ENCODE measurements at places on chromosomes 6 and 20.

GRCh38 chr20:13717631-13718044, 67.1 kb downstream of the ESF1 start:
- no peak for DNase-seq

DNA sequence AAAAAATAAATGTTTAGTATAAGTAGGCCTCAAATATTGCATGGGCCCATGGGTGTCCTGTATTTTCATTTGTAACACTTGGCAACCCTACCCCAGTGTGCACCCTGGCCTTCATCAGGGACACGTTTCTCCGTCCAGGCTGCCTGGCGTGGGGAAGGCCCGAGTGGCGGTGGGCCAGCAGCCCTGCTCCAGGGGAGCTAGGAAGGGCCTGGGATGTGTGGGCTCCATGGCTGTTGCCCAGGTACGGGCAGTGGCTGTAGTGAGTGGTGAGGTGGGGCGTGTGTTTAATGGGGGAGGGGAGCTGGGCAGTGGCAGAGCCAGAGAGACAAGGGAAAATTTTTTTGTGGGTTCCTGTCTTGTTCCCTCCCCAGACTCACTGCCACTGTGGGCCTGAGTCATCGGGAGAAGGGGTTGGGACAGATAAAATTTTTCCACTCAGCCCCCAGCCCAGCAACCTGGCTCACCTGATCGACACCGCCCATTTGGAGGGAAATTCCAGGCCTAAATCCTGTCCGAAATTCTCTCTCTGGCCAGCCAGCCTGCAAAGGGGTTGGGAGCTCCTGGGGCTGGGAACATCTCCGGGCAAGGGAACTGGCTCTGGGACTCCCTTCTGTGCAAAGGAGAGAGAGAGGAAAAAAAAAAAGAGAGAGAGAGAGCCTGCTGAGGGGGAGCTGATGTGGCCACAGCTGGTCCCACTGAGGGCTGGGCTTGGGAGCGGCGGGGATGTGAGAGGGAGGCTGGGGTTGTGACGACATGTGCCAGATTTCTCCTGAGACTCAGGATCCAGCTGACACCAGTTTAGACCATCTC, 32.5 kb upstream of the VEGFA start:
- DNase-seq = no peak

GRCh38 chr20:50274570-50275430, 84.2 kb downstream of the CEBPB start:
- no peak for DNase-seq

- no peak for DNase-seq
Measured at GRCh38 chr6:108113557-108114519, 39.3 kb upstream of the OSTM1 start.

DNA sequence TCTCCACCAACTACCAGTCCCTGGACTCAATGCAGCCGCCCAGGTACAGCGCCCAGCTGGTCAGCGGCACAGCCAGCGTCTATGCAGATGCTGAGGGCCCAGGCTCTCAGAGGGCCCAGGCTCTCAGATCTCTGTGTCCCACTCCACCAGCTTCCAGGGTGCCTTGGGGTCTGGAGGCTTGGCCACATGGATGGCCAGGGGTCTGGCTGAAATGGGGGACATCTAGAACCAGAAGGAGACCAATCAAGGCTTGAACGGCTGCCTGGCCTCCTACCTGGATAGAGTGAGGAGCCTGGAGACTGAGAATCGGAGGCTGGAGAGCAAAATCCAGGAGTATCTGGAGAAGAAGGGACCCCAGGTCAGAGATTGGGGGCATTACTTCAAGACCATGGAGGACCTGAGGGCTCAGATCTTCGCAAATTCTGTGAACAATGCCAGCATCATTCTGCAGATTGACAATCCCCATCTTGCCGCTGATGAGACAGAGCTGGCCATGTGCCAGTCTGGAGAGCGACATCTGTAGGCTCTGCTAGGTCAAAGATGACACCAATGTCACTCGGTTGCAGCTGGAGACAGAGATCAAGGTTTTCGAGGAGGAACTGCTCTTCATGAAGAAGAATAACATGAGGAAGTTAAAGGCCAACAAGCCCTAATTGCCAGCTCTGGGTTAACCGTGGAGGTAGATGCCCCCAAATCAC, 44.1 kb upstream of the GRM4 start:
- no peak for DNase-seq

DNA sequence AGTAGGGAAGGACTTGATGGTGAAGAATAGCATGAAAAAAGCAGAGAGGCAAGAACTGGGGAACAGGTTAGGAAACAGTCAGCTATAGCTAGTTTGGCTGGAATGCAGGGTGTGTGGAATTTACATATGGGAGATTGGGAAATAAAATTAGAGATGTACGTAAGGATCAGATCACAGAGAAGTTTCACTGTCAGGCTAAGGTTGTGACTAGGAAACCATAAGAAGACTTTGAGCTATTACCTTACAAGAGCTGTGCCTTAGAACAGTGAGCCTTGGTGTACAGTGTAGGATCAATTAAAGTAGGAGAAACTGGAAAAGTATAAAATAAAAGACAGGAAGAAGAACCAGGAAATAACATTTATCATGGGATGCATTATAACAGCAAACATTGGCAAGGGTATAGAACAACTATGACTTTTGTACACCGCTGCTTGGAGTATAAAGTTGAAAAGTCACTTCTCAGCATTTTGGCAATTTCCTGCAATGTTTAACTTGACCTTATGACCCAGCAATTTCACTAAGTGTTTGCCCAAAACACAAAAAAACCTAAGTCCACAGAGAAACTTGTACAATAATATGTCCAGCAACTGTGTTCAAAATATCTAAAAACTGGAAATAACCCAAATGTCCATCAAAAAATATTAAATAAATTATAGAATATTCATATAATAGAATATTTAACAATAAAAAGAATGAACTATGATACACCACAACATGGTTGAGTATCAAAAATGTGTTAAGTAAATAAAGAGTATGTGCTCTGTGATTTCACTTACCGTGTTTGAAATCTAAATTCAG, 31.2 kb upstream of the SPTLC3 start:
- DNase-seq = no peak

DNA sequence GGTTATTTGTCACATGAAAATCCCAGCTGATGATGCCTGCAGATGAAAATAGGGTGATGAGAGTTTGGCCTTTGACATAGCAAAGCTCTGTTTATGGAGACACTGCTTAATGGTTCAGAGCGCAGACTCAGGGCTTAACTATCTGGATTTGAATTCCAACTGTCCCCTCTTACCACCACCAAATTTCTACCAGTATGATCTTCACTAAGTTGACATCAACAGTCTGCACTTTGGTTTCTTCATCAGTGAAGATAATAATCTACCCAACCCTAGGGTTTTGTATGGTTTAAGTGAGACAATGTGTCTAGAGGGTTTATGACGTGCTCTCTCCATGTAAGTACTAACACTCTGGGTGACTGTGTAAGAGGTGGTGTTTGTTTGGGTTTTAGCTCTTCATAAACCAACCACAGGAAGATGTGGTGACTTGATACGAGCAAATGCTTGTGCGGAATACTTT, 151.4 kb upstream of the TNFAIP3 start:
- no peak for DNase-seq

DNA sequence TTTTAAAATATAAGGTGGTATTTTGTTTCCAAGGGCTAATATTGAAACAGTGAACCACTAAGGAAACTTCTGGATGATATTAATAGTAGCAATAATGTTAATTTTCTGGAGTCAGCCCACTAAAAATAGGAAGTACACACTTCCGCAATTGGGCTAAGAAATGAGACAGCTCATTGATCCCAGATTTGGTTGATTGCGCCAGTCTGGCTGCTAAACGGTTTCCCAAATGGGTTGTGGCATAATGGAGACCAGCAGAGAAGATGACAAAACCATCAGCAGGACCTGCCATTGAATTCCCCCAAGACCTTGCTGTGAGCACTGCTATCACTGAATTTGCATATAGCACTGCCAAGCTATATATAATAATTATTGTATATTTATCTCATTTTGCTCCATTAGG, 71.2 kb upstream of the SGK1 start:
- DNase-seq = no peak

DNA sequence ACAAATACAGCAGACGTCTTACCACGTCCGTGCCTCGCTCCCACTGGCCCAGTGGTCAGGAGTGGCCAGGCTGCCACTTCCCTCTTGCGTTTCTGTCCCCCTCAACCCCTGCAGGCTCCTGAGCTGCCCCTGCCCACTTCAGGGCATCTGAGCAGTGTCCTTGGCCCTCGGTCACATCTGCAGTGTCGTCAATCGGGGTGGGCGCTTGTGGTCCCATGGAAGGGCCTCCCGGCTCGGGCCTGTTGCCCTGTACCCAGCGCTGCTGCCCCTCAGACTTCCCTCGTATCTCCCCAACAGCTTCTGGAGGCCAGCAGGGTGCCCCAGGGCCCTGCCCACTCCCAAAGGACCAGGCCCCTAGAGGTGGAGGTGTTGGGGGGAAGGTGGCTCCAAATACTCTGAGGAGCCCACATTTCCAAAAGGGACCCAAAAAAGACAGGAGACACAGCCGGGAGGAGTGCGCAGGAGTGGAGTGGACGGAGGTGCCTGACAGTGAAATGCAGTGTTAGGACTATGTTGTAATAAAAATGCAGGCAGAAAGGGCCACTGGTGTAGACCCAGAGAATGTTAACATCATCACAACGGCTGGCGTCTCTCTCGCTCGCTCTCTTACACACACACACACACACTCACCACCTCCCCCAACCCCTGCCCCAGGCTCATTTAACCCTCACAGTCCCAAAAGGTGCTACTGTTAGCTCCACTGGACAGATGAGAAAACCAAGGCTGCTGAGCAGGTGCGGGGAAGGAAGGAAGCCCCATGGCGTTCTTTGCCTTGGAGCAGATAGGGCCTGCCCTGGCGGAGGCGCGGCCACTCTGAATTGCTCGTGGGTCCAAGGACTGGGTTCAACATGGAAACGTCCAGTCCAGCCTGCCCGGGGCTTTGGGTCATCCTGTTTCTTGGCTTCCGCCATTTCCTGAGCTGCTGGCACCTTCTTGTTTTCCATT, 343.9 kb downstream of the ZFAND3 start:
- no peak for DNase-seq

- DNase-seq = no peak
Measured at GRCh38 chr20:61073376-61073775, 178.7 kb upstream of the CDH4 start.

- DNase-seq = no peak
Measured at GRCh38 chr20:848193-848592, 14.7 kb downstream of the FAM110A start.

DNA sequence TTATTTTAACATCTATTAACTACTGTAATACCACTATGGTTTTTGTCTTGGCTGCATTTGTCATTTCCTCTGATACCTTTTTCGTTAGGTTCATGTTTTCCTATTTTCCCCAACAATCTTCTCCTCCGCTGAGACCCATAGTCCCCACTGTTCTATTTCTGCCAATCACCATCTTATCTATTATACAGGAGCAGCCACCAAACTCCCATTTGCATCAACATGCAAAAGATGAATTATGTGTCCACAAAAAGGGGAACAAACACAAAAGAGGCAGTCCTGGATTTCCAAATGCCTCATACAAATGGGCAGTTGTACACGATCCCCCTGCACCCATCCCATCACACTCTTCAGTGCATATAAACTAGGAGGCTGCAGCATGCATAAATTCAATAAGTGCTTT, 121.7 kb upstream of the MYLIP start:
- no peak for DNase-seq

DNA sequence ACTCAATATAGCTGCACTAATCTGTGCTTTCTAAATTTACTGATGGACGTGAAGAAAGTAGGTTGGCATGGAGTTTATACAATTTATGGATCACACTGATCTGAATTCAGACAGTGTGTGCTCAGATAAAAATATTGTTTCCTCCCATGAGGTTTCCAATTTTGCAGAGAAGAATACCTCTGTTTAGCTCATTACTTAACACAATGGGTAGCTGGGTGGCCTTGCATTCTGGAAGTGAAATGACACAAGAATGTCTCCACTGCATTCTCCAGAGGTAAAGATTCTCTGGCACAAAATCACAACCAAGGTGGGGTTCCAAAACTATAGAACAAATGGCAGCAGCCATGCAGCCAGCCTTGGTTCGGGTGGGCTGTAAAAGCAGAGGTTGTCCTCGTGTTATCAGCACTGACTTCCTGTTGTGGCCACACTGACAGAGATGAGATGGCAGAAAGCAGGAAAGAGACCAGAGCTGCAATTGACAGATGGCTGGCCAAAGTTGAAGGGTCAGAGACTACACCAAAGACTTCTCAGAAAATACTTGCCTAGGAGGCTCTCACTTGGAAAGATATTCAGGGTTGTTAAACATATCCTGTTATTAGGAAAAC, 50.2 kb downstream of the HDAC2 start:
- no peak for DNase-seq

DNA sequence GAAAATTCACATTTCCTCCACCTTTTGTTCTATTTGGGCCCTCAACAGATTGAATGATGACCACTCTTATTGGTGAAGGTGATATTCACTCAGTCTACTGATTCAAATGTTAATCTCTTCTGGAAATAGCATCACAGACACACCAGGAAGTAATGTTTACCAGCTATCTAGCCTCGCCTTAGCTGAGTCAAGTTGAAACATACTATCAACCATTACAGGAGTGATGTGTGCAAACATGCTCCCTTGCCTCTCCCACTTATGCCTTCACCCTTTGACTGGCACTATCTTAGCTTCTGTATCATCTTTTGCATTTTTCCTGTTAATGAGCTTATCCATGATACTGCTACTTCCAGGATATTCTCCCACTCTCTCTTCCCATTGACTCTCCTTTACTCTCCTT, 191.9 kb downstream of the CENPW start:
- no peak for DNase-seq

DNA sequence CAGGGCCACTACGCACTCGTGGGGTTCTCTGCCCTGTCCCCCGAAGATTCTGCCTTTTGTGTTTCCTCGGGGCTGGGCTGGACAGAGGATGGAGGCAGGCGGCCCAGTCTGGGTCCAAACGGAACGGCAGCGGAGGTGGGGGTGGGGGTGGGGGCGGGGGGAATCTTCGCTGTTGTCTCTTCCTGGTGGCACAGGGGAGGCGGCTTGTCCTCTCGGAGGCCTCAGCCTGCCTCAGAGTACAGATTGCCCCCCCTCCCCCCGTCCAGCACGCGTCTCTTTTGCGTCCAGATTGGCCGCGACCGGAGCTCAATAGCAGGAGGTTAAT, 1.4 kb upstream of the INSM1 start:
- no peak for DNase-seq

- DNase-seq = no peak
Measured at GRCh38 chr20:6066582-6066981, 12.7 kb upstream of the LRRN4 start.

- DNase-seq = no peak
Measured at GRCh38 chr6:22774129-22774528, 204.8 kb downstream of the HDGFL1 start.

DNA sequence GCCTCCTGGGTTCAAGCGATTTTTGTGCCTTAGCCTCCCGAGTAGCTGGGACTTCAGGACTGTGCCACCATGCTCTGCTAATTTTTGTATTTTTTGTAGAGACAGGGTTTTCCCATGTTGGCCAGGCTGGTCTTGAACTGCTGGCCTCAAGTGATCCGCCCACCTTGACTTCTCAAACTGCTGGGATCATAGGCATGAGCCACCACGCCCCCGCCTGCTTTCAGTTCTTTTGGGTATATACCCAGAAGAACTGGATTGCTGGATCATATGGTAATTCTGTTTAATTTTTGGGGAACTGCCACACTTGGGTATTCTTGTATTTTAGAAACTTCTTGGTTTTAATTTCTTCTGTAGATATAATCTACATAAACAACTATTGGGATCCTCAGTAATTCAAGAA, 17.0 kb downstream of the CDS2 start:
- no peak for DNase-seq

- DNase-seq = no peak
Measured at GRCh38 chr6:26184367-26184891, 97.2 kb downstream of the HFE start.

Measured in NCI-H1048 (cell line).